NK-92 treated with Interleukin-12 subunit alpha and Interleukin-12 subunit beta, amount 100 ng/mL, for 24 hours (cell line): ENCODE measurements at places on chromosomes 3 and 15.
A peak's percentile ranks its signal among the peaks of the same experiment; 100 is the strongest.

DNA sequence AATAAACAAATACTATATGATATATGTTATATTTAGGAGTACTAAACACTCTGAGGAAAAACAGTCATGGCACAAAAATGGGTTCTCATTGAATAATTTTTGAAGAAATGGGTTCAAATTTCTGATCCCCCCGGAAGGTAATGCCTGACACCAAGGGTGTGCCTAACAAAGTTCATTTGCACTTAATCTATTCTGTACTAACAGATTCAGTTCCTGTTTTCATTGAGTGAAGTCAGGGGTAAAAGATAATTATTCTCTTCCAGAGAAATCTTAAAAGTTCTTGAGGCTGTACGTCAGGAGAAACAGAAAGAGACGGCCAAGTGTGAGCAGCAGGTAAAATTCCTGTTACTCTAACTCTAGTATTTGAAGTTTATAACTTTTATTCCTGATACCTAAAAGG, 34.5 kb upstream of the TMEM42 start:
- DNase-seq = no peak

GRCh38 chr3:112321867-112322652, 10.9 kb upstream of the CD200 start:
- DNase-seq = no peak

- DNase-seq = no peak
Observed at GRCh38 chr3:158110658-158111018, 749 bp downstream of the RSRC1 start.

DNA sequence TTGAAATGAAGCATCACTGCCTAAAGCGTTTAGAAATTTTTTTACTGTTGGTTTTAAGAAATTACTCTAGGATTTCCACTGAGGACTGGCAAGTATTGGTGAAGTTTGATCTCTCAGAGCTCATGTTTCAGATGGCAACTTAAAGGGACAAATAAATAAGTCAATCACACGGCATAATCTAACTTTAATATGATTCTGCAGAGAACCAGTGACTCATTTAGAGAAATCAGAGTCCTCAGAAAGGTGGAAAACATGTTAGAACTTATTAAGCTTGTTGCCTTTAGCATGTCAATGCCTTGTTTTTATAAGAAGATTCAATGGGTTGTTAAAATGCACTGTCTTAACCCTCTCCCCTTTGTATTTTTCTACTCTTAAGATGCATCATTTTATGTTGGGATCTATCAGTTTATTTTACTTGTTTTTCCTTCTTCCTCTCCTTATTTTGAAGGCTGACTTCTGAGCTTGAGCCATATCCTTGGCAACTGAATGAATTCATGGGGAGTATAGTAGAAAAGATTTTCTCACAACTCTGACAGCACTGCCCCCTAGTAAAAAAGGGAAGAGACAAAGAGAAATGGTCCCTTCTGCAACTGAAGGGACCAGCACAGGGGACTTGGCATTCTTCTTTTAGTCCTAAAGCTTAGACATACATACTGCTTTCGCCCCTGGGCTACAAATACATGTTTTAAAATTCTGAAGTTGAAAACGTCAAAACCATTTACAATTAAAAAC, 431.2 kb downstream of the LPP start:
- no peak for DNase-seq

DNA sequence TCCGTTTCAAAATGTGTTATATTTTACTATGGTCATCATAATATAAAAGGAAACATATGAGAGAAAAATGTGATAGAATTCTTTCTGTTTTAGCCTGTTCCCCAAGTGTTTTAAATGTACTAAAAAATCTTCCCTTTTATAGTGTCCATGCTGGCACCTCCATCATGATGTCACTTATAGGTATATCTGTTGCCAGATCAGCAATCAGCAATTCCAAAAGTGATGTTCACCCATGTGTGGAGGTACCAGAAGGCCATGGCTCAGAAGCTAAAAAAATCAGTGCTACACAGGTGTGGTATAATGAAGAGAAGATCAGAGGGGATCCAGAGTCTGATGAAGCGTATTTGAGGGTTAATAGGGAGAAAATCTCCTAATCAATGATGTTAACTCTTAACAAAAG, 1.1 kb upstream of the GPR15 start:
- DNase-seq = no peak

DNA sequence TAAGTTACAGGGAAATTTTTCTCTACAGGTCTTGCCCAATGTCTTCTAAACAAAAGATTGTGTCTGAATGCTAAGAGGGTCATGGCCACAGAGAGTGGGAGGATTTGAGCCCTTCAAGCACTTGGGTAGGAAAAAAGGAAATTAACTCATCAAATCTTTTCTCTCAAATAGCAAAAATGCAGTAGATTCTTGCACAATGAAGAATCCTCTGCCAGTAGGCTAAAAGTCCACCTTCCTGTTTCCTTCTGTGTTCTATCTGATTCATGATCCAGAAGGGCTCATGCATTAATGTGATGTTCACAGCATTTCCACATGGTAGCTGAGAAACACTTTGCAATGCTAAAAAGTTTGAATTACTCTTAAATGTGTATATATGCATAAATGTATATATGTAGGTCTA, 177.1 kb downstream of the CD47 start:
- DNase-seq = no peak

DNA sequence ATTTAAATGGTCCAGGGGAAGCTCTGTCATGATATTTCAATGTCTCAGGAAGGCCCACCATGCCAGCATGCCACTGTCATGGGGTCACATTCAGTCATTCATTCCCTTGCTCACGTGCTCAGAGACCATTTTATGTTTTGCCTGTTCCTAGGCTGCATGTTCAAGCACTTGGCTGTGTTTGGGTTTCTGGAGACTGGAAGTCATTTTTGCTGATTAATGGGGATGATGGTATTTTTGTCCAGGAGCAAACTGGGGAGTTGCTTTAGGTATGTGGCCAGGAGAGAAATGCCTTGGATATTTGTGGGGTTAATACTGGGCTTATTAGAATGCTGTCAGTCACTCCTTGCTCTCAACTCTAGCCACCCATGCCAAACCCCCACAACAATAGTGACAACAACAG, 303.5 kb downstream of the PTPRG start:
- DNase-seq = no peak

- DNase-seq = peak; percentile 10
Observed at GRCh38 chr3:182795389-182795782, 2.1 kb downstream of the ATP11B start.

DNA sequence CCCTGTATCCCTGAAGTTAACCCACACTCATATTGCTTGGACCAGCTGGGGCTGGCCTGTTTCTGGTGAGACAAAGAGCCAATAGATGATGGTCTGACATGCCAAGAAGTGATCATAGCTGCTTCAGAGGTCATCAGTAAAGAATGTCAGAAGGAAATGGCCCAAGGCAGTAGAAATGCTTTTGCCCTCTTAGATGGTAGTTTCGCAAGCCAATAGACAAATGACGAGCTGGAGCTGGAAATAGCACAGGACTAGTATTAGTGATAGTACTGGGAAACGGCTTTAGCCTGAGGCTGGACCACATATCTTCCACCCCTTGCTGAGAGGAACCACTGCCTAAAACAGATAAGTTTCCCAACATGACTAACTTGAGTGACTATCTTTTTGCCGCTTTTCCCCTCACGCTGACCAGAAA, 176.1 kb upstream of the THBS1 start:
- no peak for DNase-seq
